Stimulated activated CD8-positive, alpha-beta memory T cell treated with anti-CD3 and anti-CD28 coated beads, Interleukin-7, amount 100 ng/mL, for 1 hour (primary cell): ENCODE measurements at places on chromosomes 12 and 14.

GRCh38 chr12:72453066-72453465, 180.9 kb downstream of the TRHDE start:
- DNase-seq, result no peak

GRCh38 chr12:41220931-41221330, 32.8 kb downstream of the PDZRN4 start:
- no peak for DNase-seq

DNA sequence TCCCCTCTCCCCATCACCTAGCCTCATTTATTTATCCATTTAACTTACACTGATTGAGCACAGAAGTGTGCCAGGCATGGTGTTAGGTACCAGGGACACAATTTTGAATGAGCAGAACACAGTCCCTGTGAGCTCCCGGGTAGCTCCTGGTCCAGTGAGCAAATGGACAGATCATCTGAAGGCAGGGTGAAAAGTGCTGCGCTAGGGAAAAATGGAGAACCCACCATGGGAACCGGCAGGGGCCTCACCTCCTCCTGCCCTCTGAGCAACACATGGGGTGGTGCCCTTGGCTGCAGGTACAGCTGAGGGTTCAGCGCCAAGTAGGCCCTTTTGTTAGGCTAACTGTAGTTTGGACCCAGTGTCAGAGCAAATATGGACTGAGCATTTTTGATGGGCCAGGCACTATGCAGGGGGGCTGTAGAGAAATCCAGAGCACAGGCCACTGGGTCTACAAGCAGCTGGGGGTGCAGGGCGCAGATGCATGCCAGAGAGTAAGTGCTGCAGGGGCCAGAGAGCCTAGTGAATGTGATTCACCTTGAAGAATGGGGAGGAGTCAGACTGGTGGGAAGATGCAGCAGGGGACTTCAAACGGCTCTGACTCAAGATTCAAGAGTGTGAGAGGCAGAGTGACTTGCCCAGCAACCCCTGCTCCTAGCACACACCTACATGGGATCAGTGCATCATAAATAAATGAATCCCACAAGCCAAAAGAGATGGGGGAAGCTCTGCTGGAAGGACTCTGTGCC, 28.2 kb downstream of the LTBP2 start:
- DNase-seq, result no peak

- no peak for DNase-seq
Observed at GRCh38 chr14:33917661-33918060, 33.2 kb downstream of the EGLN3 start.

DNA sequence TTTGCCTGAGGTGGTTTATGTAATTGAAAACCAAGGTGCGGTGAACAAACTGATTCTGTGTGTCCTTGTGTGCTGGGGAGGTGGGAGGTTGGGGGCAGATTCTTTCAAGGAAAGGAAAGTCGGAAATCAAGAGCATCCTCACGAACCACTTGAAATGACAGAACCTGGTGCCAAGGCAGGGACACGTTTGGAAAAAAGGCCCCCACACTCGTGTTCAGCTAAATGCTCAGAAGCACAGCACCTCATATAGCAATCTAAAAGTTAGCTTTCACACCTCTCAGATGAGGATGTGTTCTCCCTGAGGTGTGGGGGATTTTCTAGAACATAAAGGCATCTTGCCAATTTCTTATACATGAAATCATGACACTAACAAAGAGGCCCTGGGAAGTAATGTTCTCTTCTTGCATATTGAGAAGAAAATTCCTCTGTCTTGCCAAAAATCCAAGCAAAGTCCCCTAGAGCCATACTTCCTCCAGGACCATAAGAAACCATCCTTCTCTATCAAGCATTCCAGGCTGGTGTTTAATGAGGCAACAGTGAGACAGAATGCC, 119.6 kb downstream of the PLXNC1 start:
- DNase-seq, result no peak

- peak; percentile 49 for DNase-seq
Observed at GRCh38 chr12:66860752-66861750, 182.2 kb upstream of the GRIP1 start.

GRCh38 chr14:51119411-51120051, 24.6 kb upstream of the TRIM9 start:
- DNase-seq, result no peak

DNA sequence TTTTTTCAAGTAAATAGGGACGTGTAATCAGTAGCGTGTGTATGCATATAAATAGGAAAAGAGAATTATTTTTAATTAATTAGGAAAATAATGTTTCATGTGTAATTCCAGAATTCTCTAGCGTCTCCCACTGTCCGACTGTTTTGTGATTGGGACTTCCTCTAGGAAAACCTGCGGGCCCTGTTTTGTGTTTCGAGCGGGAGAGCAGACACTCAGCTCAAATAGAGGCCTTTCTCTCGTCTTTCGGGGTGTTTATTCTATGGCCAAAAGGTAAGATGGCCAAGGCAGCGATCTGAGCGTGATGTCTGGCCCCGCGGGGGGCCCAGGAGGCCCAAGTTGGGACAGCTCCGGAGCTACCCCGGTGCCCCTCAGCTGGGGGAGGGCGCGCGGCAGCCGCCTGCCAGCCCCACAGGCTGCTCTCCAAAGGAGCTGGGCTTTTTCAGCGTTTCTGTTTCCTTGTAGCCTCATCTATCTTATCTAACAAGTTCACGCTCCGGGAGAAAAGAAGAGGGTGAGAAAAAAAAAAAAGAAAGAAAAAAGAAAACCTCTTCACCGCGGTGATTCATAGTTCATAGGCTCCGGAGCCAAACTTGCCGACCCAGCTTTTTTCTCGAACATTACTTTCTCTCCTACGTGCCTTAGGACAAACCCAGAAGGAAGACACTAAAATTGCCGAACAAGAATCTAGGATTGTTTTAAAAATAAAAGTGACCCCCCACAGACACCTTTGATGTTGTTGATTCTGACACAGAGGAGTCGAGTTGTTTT, 7.5 kb upstream of the FOXG1 start:
- no peak for DNase-seq

DNA sequence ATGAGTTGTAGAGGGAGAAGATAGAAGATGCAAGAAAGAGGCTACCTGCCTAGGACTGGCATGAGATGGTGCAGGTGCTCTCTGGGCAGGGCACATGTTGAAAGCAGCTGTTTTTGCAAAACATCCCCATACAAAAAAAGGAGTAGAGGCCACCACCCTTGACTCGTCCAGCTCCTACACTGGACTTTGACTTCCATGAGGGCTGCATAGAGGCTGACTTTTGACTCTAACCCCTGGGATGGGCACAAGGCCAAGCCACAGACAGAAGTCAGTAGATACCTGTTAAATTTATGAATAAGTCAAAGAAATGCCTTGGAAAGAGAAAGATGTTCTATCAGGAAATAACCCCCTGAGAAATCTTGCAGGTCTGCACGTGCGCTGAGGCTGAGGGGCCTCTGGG, 1139.1 kb upstream of the TMEM132C start:
- DNase-seq, result no peak
